ENCODE measurements at places on chromosomes 7 and 10.

GRCh38 chr7:154916856-154917807 lies 85.8 kb downstream of the PAXIP1 start:
- DNase-seq: no peak

DNA sequence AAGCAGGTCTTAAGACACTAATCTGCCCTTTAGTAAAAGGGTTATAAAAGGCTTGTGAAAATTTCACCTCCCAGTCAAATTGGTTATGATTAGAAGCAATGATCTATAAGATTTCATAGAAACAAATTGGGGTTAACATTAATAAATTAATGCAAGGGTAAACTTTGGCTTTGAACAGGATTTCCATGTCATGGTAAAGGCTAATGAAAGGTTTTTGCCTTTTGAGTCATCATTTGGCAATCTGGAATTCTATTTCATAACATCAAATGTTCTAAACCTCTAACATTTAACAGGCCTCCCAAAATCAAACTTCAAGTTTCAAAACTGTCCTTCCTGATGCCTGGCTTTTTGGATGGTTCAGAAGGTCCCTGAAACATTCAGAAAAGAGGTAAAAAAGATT lies 62.4 kb downstream of the COA1 start:
- no peak for DNase-seq

DNA sequence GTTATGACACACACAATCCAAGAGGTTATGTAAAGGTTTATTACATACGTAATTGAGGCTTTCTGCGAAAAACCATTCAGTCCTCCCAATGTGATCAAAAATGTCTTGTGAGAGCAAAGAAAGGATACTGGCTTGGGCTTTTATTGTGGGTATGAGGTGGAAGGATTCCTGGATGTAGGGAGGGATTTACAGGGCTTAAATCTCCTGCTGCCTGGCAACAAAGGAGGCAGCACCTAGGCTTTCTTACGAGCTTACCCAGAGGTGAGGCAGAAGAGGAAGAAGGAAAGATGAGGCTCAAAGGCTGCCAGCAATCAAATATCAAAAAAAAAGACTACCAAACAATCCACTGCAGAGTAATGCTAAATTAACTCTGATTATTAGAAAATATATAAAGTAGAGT lies 1149.5 kb upstream of the POT1 start:
- no peak for DNase-seq

DNA sequence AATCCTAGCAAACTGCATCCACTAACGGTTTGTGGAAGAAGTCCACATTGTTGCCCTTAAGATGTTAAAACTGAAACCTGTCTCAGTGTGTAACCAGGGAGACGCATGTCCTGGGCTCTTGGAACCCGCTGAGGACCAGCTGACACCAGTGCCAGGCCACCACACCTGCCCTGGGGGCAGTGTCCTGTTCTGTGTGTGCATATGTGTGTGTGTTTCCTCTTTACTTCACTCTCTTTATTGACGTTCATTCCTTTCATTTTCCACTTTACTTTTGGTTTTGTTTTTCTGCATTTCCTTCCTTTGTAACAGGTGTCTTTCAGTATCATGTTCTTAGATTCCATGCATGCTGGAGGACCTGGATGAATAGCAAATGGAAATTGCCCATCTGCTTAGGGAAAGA lies 83.8 kb downstream of the TEX36 start:
- no peak for DNase-seq

DNA sequence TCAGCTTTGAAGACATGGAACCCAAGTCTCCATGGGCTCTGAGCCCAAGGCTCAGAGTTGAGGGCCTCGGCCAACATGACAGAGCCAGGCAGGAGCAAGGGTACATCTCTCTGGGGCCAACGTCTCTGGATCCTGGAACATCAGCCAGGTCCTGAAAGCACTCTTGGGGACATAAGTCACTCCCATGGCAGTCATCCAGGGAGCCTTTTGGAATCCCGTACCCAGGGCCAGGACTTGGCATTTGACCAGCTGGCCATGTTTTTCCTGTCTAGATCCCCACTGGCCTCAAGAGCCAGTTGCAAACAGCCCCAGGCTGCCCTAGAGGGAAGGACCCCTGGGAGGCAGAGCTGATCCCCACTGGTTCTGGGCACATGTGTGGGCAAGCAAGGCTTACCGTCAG lies 4.3 kb upstream of the CXCL12 start:
- no peak for DNase-seq

DNA sequence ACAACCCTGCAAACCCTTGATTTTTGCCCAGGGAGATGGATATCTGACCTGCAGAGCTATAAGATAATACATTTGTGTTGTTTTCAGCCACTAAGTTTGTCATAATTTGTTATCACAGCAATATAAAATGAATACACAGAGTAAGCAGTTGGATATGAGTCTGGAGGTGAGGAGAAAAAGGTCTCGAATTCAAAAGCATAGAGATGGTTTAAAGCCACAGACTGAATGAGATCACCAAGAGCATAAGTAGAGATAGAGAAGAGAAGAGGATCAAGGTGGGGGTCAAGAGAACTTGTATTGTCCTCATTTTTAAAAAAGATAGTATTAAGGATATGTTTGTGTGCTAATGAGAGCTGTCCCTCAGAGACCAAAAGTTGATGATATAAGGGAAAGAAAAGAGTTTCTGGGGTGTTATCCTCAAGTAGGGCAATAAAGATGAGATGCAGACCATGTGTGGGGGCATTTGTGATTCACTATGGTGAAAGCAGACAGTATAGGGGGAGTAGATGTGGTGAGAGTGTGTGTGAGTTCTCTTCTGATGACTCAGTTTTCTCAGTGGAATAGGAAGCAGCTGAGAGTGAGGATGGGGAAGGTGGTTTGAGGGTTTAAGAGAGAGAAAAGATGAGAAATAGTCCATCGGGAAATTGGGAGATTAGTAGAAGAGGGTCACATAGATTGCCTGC lies 25.8 kb upstream of the PCGF5 start:
- no peak for DNase-seq

- DNase-seq: no peak
These were observed 197.0 kb downstream of the STK31 start for GRCh38 chr7:23907012-23907411.

DNA sequence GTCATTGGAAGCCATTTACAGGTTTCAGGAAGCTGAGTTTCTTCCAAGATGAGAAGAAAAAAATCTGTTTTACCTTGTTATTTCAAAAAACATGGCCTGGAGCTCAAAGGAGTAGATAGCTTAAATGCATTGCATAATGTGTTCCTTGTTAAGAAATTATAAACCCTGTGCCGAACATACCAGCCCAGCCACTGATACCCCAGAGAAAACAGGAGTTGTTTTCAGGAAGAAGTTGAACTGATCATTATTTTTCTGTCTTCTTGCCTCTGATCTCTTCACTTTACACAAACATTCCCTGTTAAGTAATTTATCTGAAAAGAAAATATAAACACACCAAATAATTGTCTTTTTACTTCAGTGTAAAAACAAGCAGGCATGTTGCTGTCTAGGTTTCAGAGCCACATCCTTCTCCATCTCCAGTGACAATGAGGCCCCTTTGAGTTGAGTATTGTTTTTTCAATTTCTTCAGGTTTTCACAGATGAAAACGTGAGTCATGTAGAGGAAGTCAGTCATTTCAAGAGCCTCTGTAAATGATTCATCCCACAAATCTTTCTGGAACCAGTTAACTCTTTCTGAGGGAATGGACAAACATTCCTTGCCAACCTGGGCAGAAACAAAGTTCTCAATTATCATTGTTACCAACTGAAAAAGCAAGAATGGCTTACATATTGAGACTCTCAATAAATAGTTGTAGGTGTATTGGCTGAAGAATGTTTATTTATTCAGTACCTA lies 244.2 kb downstream of the IPMK start:
- DNase-seq: peak; percentile 81

DNA sequence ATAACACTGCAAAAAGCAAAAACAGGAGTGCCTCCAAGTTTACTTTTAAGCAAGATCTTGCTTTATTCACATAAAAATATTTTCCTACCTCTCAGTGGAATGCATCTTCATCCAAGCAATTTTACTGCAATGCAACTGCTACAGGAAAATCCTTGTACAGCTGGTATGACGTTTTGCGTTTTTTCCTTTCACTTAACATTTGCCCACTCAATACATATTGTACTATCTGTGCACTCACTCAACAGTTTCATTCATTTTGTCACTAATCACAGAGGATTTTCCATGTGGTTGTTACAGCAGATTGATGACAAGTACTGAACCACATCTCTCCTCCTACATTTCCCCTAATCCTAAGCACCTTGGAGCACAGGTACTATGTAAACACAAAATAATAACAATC lies 222.0 kb upstream of the IMMP2L start:
- DNase-seq: no peak

GRCh38 chr7:55903985-55904759 lies 16.9 kb downstream of the ZNF713 start:
- no peak for DNase-seq

DNA sequence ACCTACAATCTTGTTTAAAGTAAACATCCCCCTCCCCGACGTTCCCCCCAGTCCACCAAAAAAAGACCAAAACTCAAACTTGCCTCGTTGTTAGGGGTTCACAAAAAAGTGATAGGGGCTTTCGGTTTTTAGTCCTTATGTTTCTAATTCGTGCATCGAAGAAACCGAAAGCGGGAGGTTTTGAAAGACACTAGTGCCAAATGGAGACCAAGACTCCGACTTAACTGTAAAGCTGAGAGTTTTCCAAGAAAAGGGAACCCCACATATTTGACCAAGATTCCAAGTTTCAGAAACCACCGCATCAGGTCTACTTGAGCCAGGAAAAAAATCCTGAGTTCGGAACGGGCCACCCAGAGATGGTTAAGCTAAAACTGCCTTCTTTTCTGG lies 534 bp downstream of the PSMA2 start:
- no peak for DNase-seq

GRCh38 chr7:128725531-128725930 lies 13.6 kb upstream of the CALU start:
- no peak for DNase-seq

GRCh38 chr10:116756277-116756676 lies 13.9 kb upstream of the HSPA12A start:
- DNase-seq: no peak

GRCh38 chr10:82497439-82497838 lies 622.4 kb downstream of the NRG3 start:
- no peak for DNase-seq

- DNase-seq: no peak
These were observed 10.9 kb downstream of the GPR141 start for GRCh38 chr7:37694208-37695094.

DNA sequence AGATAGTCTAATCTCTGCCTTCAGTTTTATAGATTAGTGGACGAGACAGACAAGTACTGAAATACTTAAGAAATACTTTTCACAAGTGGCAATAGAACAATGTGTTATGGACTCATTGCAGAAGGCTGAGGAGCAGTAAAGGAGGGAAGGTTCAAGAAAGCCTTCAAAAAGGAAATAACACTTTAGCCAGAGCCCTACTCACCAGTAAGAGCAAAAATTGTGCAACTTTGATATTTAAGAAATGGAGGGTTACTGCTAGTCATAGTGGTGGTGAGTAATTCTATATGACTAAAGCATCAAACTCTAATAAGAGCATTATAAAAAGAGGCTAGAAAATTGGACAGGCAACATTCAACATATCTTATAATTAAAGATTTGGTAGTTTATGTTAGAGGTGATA lies 28.8 kb downstream of the PTPN12 start:
- DNase-seq: no peak

DNA sequence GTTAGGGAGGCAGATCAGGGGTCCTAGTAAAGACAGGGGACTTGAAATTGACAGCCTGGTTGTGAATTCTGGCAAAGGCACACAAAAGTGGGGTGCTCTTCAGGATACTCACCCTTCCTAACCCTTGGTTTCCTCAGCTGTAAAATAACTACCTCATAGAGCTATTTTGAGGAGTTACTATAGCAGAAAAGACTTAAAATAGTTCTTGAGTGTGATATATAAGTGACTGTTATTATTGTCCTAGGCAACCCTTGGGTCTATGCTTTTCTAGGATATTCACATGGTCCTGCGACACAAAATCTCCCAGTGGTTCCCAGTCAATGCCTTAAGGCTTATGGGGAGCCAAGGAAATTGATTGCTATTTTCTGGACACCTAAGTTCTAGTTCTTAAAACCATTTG lies 98.1 kb upstream of the NAMPT start:
- DNase-seq: no peak

DNA sequence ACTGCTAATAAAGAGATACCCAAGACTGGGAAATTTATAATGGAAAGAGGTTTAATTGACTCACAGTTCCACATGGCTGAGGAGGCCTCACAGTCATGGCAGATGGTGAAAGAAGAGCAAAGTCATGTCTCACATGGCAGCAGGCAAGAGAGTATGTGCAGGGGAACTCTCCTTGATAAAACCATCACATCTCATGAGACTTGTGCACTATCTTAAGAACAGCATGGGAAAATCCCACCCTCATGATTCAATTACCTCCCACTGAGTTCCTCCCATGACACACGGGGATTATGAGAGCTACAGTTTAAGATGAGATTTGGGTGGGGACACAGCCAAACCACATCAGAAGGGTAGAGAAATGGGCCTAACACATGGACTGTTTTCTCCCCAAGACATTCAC lies 156.3 kb downstream of the CCDC71L start:
- no peak for DNase-seq

- DNase-seq: no peak
These were observed 57.6 kb upstream of the MDFIC start for GRCh38 chr7:114864278-114864677.

DNA sequence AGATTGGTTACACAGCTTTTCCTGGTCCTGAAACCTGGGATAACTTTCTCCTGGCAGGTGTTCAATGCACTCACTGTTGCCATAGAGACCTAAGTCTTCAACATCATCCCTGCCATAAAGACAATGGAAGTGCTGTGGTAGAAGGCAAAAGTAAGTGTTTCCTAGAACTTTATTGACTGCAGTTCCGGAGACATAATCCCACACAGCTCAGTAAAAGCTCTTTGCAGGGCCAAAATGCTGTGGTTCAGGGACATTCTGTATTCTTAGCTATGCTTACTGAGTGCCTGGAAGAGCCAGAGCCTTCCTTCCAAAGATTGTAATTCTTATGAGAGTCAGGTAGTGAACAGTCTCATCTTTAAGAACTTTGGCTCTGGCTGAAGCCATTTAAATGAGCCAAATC lies 5.3 kb downstream of the WIPF3 start:
- no peak for DNase-seq

DNA sequence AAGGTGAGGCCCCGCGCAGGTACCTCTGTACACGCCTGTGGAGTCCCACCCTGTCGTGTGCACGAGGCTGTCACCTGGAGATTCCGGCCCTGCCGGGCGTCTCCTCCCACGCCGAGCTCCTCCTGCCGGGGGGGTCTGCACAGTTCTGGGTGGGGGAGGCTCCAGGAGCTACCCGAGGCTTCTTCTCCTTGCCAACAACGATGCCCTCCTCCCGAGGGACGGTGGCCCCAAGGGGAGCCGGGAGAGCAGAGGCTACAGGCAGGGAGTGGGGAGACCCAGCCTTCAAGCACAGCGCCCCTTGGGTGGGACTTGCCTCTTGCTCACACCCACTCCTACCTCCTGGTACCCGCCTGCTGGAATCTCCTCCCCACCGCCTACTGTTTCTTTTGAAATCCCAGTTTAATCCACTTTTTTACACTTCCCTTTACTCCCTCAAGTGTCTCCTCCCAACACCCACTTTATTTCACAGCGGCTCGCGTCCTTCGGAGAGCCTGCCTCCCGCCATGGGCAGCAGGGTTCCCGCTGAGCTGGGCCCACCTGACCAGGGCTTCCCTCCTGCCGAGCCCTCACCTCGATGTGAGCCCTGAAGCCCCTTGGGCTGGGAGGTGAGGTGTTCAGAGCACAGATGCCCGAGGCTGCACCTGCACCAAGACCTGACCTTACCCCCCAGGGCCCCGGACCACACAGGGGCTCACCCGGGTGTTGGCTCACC lies 338.1 kb downstream of the DNAJB6 start:
- no peak for DNase-seq

GRCh38 chr7:43337191-43337590 lies 224.7 kb downstream of the HECW1 start:
- no peak for DNase-seq
